Caudate nucleus (tissue), 63 donors: ENCODE measurements at places on chromosomes 5 and 9.

DNA sequence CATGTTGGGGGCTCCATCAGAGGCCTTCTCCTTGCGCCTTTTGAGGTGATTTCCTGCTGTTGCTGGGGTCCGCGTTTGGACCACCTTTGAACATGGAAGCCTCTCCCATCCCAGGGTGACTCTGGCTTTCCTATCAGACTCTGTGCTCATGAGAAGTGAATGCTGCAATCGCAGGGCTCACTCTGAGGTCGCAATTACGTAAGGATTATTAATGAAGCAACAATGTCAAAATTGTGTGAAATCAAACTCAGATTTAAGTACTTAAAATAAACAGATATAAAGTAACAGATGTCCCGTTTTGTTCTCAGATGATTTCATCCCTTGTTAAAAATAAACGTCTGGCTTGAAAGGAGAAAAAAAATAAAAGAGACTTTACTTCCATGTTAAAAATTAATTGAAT lies 634.2 kb downstream of the BNC2 start:
- no peak for DNase-seq

DNA sequence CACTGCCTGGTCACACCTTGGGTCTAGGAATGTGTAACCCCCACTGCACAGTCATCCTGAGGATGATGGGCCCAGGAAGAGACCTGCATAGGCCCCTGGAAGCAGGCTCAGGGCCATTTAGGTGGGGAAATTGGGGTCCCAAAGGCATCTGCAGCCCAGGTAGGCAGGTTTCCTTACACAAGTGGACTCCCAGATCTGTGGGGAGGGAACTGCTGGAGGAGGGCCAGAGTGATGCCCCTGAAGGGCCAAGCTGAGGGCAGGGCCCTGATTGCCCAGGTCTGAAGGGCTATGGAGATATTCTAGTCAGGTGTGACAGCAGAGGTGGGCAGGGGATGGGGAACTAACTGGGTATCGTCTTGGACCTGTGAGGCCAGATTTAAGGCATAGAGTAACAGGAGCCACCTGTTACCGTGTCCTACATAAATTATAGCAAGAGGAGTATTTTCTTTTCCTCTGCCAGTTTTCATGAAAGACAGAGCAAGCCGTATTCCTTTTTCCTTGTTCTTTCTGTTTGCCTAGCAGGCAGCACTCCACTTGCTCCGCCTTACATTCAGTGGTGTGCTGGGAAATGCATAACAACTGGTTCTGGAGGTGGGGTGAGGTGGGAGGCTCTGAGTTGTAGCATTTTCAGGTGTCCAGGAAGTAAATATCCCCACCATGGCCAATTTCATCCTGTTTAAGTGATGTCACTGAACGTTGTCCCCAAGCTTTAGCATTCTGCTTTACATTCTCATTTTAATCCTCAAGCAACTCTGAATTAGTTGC lies 41.3 kb downstream of the PPARGC1B start:
- DNase-seq, result no peak

DNA sequence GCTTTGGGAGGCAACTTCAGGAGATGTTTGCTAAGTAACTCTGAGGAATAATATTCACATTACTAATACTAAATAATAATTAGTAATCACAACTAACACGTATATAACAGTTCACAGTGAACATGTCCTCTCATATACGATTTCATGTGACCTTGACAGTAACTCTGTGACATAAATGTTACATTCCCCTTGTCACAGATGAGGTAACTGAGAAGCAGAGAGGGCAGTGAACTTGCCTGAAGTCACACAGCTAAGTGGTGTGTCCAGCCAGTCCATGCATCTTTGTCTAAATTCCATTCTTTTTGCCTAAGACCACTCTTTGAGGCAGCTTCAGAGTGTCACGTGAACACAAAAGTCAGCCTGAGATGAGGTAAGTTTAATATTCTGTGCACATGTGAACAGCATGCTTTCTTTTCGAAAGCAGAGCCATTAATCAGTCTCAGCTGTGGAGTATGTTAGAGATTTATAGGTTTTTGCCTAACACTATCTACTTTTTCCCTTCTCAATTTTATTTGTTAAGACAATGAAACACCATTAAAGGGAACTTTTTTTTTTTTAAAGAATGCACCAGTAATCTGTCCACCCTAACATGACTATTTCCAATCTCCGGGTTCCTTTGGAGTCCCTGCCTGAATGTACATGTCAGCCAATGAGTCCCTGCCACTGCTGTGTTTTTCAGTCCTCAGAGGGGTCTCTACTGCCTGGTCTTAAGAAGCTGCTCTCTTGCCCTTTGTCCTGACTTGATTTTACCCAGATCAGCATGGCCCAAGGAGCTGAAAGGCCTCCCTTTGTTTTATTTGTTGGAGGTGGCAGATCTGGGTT lies 43.5 kb downstream of the SH3PXD2B start:
- no peak for DNase-seq

DNA sequence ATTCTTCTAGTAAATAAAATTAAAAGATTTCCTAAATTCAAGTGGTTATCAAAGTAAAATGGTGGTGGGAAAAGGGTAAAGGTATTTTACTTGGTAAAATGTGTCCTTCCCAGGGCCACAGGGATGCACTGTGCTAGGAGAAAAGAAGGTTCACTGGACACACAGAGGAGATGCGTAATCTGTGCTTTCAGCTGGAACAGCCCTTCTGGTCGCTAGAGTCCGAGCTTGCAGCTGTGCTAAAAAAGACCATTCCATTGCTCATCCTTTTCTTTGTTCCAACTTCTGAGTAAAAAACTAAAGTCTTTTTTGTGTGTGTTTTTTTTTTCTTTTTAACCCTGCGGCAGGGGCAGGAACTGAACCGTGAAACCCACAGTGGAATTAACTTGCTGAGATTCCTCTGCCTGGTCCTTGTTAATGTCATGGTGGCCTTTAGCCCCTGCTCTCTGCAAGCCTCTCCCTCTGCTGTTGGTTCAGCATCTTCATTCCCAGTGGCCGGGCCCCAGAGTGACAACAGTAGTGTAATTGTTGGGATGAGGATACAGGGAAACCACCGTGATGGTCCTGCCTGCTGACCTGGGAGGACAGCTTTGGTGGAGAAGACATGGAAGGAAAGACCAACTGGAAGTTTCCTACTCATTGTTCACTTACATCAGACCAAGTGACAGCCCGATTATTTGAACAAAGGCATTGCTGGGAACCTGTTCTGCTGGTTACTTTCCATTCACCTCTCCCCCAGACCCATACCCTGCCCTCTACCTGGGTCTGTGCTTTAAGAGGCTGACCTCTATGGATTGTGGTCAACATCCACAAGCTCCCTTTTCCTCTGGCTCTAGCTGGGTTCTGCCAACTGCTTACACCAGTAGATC lies 31.9 kb upstream of the FSTL4 start:
- no peak for DNase-seq
